ENCODE measurements at places on chromosomes 1 and 21. TPM values are rescaled to one million over a fixed set of nuclear protein-coding genes. Genes with fewer than 3 reads are reported as not detected.

FBLIM1 gene
- total RNA-seq: 41.4 TPM

PRDX6 gene
- total RNA-seq: 192 TPM

A3GALT2 gene
- not detected for total RNA-seq

CD101 gene
- total RNA-seq: 1.6 TPM

GRCh38 chr21:31176725-31177124 lies 138.4 kb upstream of the KRTAP19-8 start:
- no peak overlapping the region for H3K27ac ChIP-seq
- H3K4me3 ChIP-seq: no peak overlapping the region
- no peaks in the 10 kb centered on the region for H3K4me1 ChIP-seq

GRCh38 chr1:230677200-230677599 lies 34.9 kb downstream of the COG2 start:
- no peak overlapping the region for H3K27ac ChIP-seq
- H3K36me3 ChIP-seq: no peaks in the 10 kb centered on the region
- H3K4me3 ChIP-seq: no peak overlapping the region
- H3K4me1 ChIP-seq: peaks cover 2% of the 10 kb centered on the region
- H3K27me3 ChIP-seq: no peaks in the 10 kb centered on the region

- no peak overlapping the region for H3K4me3 ChIP-seq
- peaks cover 4% of the 10 kb centered on the region for H3K4me1 ChIP-seq
- H3K36me3 ChIP-seq: no peaks in the 10 kb centered on the region
- peak; percentile 11 for DNase-seq
These were observed 17.5 kb downstream of the SLC19A1 start for GRCh38 chr21:45524756-45525152.

DNA sequence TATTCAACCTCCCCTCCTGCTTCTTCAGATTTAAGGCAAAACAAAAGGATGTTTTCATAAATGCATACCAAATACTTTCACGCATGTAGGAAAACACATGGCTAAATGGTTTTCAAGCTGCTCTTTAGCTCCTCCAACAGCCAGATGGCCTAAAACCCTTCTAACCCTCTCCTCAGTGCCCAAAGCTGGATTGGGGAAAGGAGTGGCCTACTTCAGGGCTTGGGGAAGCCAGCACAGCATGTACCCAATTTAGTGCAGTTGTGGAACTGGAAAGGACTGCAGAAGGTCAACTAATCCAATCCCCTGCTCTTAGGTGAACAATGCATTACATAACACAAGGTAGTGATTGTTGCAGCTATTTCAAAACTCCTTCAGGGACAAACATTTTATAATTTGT lies 9.3 kb downstream of the F5 start:
- no peaks in the 10 kb centered on the region for H3K36me3 ChIP-seq
- no peaks in the 10 kb centered on the region for H3K27me3 ChIP-seq
- DNase-seq: no peak
- H3K4me1 ChIP-seq: no peaks in the 10 kb centered on the region
- no peak overlapping the region for H3K27ac ChIP-seq

GRCh38 chr1:204705493-204705811 lies 19.9 kb upstream of the LRRN2 start:
- H3K4me3 ChIP-seq: no peak overlapping the region
- no peaks in the 10 kb centered on the region for H3K27me3 ChIP-seq
- DNase-seq: no peak
- H3K27ac ChIP-seq: no peak overlapping the region
- H3K4me1 ChIP-seq: no peaks in the 10 kb centered on the region
- H3K36me3 ChIP-seq: no peaks in the 10 kb centered on the region

- no peak overlapping the region for H3K4me3 ChIP-seq
- no peak for DNase-seq
- no peak overlapping the region for H3K27ac ChIP-seq
- H3K36me3 ChIP-seq: no peaks in the 10 kb centered on the region
These were observed 60.4 kb upstream of the NBPF3 start for GRCh38 chr1:21379571-21379970.

DNA sequence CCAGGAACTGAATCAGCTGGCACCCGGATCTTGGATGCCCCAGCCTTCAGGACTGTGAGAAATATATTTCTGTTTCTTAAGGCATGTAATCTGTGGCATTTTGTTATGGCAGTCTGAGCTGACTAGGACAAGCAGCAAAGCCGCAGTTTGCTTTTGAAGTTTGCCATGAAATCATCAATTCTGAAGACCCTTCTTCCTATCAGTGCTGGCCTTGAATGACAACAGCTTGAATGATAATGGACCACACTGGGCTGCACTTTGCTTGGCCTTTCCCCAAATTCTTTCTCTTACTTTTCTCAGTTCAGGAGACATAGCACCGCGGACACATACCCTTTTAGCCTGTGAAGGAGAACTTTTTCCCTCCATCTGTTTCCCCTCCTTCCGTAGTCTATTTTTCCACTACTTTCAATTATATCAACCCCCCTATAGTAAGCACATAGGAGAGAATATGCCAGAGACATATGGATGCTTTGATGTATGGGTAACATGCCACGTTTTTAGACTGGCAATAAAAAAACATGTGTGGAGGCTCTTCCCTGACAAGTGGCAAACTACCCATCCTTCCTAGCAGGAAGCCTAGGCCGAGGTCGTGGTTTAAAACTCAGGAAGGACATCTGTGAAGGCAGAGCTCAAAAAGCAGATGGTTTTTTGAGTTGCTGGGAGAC lies 42.9 kb downstream of the HLX start:
- no peak overlapping the region for H3K4me3 ChIP-seq
- no peak overlapping the region for H3K27ac ChIP-seq
- H3K4me1 ChIP-seq: no peaks in the 10 kb centered on the region
- DNase-seq: no peak
- H3K36me3 ChIP-seq: no peaks in the 10 kb centered on the region
- H3K27me3 ChIP-seq: no peaks in the 10 kb centered on the region
